NCI-H1105 (cell line): ENCODE measurements at places on chromosomes 16 and 17.

DNA sequence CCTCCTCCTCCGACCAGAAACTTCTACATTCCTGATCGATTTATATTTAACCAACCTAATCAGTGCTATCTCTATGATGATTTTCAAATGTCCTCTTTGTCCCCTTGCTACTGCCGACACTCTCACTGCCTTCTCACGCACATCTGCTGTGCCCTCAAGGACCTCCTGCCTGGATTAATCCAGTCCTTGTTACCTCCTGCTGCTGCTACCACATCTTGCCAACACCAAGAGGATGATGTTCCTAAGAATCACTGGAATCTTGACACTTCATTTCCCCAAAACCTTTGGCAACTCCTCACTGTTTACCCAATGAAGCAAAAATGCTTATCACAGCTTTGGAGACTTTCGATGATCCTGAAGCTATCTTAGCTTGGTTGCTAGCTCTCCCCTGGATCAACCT is 287.3 kb upstream of the AXIN2 start:
- no peak for DNase-seq

- DNase-seq = no peak
Observed at GRCh38 chr16:53712065-53712464, 8.1 kb downstream of the FTO start.

DNA sequence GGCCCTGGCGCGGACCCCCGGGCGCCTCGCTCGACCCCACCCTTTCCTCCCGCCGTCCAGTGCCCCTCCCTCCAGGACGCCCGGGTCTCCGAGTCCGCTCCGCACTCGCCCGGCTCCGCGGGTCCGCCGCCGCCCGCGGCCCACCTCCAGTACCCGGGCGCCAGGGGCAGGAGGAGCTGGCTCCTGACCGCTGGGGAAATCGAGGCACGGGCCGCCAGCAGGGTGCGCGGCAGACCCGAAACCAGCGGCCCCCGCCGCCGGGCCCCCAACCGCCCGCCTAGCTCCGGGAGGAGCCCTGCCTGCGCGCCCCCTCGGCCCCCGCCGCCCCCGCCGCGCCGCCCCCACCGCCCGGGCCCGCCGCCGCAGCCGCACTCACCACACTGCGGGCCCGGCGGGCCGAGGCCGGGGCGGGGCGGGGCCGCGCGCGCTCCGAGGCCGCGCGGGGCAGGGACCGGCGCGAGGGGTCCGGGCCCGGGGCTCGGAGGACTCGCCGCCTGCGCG is 333 bp downstream of the MAFG start:
- no peak for DNase-seq

DNA sequence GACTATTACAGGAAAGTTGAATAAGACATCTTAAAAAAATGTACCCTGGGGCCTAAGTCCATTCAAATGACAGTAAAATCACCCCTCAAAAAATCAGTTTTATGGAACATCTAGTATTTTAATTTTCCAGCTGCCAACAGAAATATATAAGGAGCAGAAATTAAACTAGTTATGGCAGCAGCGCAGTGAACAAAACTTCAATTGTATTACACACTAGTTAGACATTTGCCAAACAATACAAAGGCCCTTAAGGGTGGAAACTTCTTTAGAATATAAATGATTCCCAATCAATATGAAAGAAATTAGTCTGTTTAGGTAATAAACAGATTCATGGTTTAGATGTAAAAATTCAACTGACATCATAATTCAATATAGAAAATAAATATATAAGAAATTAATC is 18.1 kb upstream of the RFFL start:
- DNase-seq = no peak

DNA sequence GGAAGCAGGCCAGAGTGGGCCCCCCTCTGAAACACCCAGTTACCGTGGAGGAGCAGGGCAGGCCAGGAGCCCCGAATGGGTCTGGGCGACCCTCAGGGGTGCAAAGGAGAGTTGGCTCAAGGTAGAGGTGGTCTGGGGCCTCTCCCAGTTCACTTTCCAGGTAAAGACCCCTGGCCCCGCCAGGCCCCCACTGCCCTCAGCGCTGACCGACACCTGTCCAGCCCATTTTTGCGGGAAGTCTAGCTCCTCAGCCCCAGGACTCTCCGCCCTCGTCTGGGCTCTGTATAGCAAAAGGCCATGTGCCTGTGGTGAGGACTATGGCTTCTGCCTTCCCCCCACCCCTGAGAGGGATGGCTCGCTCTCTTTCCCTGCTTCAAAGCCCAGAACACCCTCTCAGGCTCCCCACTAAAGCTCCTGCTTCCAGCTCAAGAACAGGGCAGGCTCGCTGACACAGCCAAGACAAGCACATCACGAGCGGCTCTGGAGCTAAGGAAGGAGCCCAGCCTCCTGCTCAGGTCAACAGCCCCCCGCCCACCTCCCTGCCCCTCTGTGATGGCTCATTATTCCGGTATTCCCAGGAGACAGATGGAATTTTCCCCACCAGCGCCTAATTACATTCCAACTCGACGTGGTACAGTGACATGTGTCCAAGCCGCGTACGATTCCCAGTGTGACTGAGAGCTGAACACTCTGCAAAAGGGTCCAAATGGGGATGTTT is 59.4 kb downstream of the RTN4RL1 start:
- DNase-seq = no peak
